ENCODE measurements at places on chromosomes 11 and 22.

GRCh38 chr11:68142441-68143309, 21.5 kb upstream of the CHKA start:
- DNase-seq: no peak

DNA sequence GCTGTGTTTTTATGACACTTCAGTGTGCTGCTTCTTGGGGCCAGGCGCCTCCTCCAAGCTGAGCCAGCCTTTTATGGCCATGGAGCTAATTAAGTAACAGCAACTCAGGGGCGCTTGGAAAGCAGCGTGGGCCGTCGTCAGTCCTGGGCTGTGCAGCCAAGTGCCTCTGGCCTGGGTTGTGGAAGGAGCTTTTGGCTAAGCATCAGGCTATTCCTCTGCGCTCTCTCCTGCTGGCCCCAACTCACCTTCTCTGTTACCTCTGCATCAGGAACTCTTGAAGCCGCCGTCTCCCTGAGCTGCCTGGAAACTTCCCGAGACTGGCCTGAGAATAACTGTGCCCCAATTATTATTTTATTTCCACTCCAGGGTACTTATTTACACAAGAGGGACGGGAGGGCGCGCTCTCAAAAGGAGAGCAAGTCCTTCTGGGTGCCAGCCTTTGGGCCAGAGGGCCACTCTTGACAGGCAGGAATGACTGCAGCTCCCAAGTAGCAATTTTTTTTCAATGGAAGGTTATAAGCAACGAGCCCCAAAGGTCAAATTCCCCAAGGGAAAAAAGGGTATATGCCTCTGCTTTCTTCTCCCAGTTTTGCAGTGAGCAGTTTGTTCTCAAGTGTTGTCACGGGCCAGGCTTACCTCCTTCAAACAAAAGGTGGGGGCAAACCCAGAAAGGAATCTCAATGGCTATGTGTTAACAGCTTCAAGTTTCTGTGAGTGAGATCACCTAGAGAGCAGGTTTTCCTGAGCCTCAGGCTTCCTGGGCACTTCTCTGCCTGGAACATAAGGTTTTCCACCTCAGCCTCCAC, 38.5 kb upstream of the NAV2 start:
- DNase-seq: no peak

DNA sequence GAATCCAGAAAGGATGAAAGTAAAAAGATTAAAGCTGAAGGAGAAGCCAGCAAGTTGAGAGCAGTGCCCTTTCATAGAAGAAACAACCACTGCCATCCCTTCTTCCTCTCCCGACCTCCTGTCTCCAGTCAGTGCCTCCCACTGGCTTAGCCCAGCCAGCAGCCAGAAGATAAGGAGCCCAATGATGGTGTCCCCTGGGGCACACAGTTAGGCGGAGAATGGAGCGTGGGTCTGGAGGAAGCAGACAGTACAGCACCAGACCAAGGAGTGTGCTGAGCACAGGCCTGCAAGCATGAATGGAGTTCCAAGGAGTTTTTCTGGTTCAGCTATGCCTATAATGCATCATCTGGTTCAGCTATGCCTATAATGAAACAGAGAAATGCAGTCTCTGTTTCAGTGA, 54.3 kb upstream of the TNRC6B start:
- DNase-seq: no peak

DNA sequence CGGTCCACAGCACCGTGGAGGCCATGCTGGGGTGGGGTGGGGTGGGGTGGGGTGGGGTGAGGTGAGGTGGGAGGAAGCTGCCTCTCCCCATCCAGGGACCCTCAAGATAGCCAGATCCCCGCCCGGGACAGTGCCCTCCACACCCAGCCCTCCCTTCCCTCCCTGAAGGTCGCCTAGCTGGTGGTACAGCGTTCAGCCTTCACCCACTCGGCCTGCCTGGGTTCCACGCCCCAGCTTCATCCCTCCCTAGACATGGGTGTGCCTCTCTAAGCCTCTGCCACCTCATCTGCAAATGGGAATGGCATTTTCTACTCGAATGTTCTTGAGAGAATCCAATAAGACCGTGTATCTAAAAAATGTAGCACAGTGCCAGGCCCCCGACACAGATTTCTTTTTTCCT, 17.8 kb downstream of the KCTD17 start:
- no peak for DNase-seq

DNA sequence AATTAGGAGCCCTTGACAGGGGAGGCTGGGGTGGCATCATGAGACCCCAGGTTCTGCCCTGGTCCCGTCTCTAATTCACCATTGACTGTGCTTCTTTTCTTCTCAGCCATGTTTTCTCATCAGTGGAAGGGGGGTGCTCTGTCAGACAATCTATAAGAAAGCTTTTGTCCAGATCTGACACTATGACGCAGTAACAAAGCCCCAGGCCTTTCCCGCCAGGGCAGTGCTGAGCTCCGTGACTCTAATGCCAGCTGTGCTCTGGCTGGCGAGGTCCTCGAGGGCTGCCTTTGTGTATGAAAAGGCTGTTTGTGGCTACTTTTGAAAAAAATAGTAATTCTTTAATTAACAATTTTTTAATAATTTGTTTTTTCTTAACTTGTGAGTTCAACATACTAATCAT, 3.2 kb downstream of the CD6 start:
- DNase-seq: no peak

DNA sequence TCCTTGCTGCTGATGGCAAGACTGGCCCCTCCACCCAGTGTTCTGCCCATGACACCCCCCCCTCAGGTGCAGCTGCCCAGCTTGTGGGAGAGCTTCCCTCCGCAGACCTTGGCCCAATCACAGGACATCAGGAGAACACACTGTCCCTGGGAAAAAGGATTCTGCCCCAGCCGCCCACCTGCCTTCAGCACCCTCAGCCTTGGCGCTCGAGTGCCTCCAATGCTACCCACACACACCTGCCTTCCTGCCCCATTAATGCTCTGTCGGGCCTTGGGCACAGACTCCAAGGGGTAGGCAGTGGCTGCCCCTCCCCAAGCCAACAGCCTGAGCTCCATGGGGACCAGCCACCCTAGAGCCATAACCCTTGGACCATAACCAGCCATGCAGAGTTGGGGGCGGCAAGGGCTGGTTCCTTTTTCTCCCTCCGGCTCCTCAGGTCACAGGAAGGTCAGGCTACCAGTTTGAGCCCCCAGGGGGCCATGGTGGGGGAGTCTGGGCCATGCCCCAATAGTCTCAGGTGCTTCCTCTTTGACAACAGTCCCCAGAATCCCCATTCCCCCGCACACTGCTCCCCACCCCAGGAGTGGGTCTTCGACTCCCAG, 1.3 kb upstream of the ZNF70 start:
- DNase-seq: no peak

- DNase-seq: peak; percentile 79
Measured at GRCh38 chr22:28116219-28116673, 197.2 kb upstream of the PITPNB start.

DNA sequence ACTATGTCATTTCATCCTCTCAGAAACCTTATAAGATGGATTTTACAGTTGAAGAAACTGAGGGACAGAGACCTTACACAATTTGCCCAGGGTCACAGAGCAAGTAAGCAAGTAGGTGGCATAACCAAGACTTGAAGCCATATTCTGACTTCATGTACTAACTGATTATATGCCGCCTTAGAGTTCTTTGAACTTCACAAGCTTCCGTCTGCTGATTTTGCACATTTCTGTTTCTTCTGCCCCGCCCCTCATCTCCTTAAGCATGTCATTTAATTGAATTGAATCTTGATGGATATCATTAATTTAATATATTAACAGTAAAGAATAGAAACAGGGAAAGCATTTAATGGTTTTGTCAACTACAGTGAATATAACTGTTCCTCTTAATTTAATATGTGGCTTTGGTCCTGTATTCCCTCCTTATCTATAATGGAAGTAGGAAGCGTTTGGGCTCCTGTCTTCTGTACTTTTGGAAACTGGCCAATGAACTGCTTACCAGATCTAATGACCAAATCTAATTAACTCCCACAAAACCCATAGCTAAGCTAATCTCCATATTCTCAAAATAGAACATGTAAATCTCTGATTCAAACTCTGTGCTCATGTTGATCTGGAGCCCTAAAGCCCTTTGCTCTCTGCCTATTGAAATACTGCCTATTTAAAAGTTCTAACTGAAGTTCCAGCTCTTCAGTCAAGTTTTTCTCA, 30.4 kb downstream of the SIK2 start:
- DNase-seq: no peak

DNA sequence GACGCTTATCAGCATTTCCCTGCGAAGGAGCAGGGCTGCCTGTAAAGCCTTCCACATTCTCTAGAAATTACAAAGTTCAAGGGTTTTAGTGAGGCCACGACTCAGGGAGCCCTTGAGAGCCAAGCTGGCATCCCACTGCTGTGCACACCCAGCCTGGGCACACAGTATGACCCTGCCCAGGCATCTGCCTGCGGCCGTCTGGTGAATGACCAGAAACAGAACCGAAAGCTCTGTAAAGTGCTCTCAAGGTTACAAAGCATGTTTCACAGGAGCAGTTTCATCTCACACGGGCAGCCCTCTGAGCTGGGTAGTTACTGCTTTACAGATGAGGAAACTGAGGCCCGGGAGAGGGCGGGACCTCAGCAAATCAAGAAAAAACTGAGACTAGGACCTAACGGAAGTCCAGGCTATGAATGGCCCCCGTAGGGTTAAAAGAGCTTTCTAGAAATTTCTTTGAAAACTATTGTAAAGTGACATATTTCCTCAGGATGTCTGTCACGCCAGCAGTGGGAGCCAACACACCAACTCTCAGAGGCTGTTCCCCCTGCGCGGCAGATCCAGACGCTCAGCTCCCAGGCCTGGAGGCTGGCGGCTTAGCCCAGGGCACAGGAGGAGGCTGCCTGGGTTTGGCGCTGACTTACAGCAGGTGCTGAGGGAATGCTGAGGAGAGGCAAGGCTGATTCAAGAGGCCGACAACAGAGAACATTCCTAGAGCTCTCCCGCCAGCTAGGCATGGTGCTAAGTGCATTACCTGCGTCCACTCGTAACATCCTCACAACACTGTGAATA, 7.7 kb upstream of the TCF20 start:
- DNase-seq: no peak

DNA sequence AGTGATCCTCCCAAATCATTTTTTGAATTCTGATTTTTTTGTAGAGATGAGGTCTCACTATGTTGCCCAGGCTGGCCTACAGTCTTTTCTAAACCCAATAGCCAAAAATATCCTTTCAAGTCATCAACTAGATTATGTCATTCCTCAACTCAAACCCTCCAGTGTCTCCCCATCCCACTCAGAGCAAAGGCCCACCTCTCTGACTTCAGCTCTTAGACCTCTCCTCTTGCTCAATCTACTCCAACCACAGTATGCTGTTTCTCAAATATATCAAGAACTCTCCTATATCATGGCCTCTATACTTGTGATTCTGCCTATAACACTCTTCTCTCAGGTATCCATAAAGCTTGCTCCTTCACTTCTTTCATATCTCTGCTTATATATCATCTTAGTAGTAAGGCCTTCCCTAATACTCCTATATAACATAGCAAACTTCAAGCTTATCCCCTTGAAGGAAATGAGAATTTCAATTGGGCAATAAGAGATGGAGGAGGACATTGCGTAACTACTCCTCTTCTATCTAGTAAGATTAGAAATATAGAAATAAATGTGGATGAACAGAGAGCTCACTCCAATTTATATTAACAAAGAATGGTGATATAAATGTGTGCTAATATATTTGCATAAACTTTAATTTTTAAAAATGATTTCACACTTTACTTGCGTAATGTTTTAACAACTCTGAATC, 24.5 kb downstream of the DLG2 start:
- DNase-seq: no peak

- DNase-seq: no peak
Measured at GRCh38 chr11:33377412-33378370, 120.5 kb downstream of the HIPK3 start.
